ENCODE measurements at places on chromosomes 11 and 22.

- DNase-seq: no peak
Observed at GRCh38 chr22:50567721-50568252, 5.1 kb upstream of the SYCE3 start.

GRCh38 chr22:38098410-38099249, 11.9 kb downstream of the BAIAP2L2 start:
- no peak for DNase-seq

GRCh38 chr22:40000171-40000570, 5.4 kb downstream of the FAM83F start:
- no peak for DNase-seq

DNA sequence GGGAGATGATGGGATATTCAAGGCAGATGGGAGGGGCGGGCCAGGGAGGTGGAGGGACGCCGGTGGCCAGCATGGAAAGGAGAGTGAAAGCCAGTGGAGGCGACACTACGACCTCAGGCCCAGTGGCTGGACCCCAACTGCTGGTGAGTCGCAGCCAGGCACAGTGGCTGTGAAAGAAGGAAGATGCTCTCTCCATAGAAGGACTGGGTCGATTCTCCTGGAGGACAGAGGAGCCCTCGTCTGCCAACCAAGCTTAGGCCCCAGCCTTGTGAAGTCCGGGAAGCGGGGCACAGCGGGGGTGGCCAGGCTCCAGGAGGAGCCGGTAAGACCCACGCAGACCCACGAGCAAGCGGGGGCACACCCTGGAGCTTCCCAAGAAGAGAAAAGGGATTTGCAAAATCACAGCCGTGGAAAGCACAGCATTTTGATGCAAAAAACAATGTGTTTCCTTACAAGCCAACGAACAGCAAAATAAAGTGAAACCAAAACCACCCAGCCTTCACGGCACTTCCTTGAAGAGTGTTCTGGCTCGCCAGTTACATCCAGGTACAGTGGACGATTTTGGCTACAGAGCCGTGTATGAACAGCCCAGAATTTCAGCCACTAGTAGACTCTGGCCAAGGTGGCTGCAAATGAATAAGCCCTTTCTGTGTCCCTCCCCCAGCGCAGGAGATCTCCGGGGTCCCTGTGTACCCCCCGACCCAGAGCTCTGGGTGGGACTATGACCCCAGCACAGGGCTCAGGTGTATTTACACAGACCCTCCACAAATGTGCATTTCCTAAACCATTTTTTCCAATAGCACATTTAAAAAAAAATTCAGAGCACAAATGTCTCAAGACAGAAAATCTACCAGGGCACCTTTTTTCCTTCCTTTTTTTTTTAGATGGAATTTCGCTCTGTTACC, 96.9 kb downstream of the TRMU start:
- no peak for DNase-seq

GRCh38 chr11:334264-334994, 13.8 kb upstream of the IFITM3 start:
- DNase-seq: no peak

DNA sequence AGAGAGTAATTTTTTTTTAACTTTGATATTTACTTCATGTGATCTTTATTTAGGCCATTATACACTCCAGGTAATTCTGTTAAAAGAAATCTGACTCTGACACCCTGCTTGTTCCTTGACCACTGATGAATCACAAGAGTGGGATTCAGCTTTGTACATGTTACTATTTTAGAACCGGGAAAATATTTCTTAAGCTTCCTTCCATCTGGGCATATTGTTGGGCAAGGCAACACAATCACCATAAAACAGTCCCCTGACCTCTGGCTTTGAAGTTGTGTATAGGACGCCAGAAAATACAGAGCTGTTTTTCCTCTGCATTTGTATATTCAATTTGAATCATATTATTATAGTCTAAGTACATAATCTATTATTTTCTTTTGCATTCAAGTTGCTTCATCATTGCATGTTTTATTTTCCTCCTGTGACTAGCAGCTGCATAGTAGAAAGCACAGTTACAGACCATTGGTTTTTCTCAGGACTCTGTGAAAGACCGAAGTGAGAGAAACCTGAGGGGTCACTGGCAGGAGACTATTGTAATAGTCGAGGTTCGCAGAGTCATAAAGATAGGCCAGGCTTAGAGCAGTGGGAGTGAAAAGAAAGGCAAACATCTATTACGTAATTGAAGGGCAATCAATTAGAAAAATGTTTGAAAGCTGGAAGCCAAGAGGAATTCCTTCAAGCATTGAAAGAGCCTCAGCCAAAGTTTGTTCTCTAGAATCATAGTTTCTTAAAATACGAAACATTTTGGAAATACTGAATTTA, 51.8 kb upstream of the SLC36A4 start:
- no peak for DNase-seq

- DNase-seq: peak; percentile 52
Observed at GRCh38 chr11:69344570-69345145, 50.7 kb downstream of the MYEOV start.

DNA sequence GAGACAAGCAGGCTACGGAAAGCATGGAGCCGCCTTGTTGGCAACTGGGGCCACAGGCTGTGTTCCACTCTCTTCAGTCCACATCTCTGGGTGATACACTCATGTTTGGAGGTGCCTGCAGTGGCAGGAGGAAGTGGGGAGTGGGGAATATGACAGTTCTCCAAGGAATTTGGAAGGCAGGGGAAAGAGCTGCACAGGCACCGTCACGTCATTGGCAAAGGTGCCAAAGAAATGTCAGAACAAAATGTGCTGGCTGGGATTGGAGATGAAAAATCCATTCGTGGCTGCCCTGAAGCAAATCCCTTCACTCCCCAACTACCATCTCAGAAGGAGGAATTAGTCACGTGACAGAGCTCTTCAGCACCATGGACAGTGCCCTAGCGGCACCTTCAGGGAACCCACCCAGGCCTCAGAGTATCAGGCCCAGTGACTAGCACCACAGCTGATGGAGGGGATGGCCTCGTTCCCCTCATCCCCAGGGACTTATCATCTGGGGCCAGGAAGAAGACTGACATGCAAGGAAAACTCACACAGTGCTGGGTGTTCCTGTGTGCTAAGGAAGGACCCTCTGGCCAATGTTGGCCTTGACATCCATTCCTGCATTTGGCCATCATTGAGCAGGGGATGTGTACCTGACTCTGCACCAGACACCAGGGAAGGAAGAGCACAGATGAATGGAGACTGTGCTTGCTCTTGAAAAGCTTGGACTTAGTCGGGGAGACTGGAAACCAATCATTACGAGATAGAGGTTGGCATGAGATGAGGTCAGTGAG, 48.5 kb upstream of the PRDM11 start:
- peak; percentile 46 for DNase-seq

GRCh38 chr22:49063545-49063890, 764.2 kb downstream of the BRD1 start:
- DNase-seq: no peak

- no peak for DNase-seq
Observed at GRCh38 chr11:116250155-116250554, 522.6 kb downstream of the BUD13 start.

GRCh38 chr22:37431801-37432707, 4.8 kb upstream of the ELFN2 start:
- DNase-seq: peak; percentile 97

- no peak for DNase-seq
Observed at GRCh38 chr11:111642542-111642941, 40.3 kb downstream of the SIK2 start.

GRCh38 chr11:68012843-68013610, 2.9 kb downstream of the ALDH3B1 start:
- peak; percentile 99 for DNase-seq

GRCh38 chr11:13283636-13284035, 6.0 kb downstream of the BMAL1 start:
- no peak for DNase-seq

- no peak for DNase-seq
Observed at GRCh38 chr11:46674463-46675287, 25.7 kb downstream of the ARHGAP1 start.

DNA sequence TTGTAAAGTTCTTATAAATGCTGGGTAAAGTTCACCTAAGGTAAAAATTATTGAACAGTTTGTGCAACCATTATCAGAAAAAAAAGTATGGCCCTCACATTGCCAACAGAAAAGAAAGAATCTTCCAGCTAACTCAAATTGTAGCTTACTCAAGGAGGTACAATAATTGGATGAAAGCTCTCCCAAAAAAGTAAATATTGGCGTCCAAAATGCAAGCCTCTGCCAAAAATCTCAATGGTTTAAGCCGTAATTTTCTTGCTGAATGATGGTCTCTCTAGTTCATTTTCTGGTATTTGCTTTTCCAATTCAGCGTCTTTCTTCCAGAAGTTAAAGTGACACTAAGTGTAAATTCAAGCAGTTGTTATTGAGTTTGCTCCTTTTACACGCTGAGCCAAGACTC, 727.3 kb downstream of the LRRC4C start:
- no peak for DNase-seq

GRCh38 chr11:127273593-127274327, 273.2 kb upstream of the KIRREL3 start:
- no peak for DNase-seq

- DNase-seq: no peak
Observed at GRCh38 chr11:93034031-93034722, 64.7 kb downstream of the MTNR1B start.

GRCh38 chr22:48258064-48258701, 1495.7 kb downstream of the TBC1D22A start:
- DNase-seq: no peak

- DNase-seq: no peak
Observed at GRCh38 chr11:73047773-73048371, 94.2 kb downstream of the FCHSD2 start.

GRCh38 chr11:78223320-78223954, 34.7 kb downstream of the USP35 start:
- no peak for DNase-seq

- DNase-seq: no peak
Observed at GRCh38 chr11:73201249-73201648, 16.8 kb upstream of the P2RY2 start.

- DNase-seq: no peak
Observed at GRCh38 chr11:31620434-31620833, 110.9 kb downstream of the ELP4 start.

DNA sequence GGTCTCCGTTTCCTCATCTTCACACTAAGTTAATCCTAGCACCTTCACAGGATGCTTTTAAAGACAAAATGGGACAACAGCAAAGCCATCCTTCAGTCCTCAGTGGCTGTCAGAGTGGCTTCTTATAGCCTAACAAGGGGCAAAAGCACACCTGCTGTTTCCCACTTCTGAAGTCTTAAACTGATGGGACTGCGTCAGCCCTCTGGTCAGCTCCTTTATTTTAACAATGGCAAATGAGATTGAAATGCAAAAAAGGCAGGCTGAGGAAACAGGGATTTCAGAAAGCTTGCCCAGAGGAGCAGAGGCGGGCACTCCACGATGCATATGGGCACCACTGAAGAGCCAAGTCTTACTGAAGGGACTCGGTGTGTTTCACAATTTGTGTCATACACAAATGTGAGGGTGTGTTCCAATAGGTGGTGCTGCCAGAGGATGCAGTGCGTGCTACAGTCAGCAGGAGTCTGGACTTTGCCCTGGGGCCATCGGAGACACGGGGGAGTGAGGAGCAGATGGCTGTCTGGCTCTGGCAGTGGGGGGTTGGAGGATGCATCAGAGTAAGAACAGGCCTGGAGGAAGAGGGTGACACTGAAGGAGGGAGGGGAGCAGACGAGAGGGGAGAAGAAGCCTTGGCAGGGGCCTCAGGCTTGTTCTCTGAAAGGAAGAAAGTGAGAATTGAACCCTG, 47.3 kb downstream of the TENM4 start:
- DNase-seq: no peak

GRCh38 chr11:794766-795633, 3.1 kb downstream of the SLC25A22 start:
- no peak for DNase-seq

GRCh38 chr22:20574920-20575353, 67.5 kb downstream of the MED15 start:
- DNase-seq: no peak

Data from SJSA1 (cell line).